Stimulated activated memory B cell treated with anti-CD40 and anti-IgM and Interleukin-4, amounts not matched to agents 10 μg/mL and 1 μg/mL and 100 μg/mL, for 72 hours (primary cell): ENCODE measurements at places on chromosomes 11 and 22.
A peak's percentile ranks its signal among the peaks of the same experiment; 100 is the strongest.

- no peak for ATAC-seq
These were observed 19.4 kb upstream of the GSTP1 start for GRCh38 chr11:67564230-67564629.

DNA sequence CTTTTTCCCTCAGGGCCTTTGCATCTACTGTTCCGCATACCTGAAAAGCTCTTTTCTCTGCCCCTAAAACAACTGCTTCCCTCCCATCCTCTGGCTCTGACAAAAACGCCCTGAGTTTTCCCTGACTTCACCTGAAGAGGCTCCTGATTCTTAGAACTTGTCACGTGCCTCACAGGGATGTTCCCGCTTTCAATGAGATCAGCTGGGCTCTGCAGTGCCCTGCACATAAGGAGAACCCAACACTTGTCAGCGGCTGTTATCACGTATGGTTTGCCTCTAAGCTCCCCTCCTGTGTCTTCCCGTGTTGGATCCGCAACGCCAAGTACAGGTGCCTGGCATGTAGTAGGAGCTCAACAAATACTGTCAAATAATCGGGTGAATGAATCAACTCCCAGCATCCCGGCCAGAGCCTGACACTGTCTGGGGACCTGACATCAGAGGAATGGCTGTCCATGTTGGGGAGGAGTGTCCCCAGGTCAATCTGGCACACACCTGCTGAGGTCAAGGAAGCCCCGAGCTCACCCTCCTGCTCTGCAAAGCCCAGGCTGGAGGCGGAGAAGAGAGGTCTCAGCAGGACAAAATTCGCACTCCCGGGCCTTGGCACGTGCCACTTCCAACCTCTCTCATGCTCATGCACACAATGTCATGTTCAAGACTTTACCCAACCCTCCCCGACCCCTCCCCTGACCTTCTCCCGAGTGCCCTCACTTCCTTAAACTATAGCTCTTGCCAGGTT, 4.2 kb upstream of the GRK2 start:
- no peak for ATAC-seq

DNA sequence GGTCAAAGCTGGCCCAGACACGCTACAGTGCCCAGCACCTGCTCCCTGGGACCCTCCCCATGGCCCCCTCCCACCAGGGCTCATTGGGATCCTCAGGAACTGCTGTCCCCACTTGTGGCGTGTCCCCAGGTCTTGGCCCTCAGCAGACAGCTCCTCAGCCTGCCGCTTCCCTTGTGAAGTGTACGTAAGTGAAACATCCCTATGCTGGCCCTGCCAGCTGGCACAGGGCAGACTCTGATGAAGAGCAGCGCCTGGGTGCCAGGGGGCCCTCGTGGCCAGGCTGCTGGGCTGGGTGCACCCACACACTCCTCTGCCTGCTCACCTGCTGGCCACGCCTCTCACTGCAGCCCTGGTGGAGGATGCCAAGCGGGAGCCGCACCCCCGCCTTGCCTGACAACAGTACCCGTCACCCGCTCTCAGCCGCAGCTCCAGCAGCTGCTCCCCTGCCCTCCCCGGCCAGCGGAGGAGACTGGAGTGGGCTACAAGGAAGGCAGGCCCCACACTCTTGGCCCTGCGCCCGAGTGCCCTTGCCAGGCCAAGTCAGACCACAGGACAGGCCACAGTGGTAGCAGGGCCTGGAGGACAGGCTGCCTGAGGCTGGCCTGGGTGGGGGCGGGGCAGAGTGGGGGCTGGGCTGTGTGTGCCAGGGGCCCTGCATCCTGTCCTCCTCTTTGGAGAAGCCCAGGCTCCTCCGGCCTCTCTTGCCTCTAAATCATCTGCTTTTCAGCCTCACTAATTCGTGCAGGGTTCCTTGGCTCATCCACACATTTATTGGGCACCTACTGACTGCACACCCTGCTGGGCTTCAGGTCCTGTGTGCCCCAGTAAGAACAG, 39.5 kb downstream of the IGF2 start:
- ATAC-seq = no peak

GRCh38 chr11:43498561-43498960, 139.8 kb downstream of the TTC17 start:
- ATAC-seq = no peak

DNA sequence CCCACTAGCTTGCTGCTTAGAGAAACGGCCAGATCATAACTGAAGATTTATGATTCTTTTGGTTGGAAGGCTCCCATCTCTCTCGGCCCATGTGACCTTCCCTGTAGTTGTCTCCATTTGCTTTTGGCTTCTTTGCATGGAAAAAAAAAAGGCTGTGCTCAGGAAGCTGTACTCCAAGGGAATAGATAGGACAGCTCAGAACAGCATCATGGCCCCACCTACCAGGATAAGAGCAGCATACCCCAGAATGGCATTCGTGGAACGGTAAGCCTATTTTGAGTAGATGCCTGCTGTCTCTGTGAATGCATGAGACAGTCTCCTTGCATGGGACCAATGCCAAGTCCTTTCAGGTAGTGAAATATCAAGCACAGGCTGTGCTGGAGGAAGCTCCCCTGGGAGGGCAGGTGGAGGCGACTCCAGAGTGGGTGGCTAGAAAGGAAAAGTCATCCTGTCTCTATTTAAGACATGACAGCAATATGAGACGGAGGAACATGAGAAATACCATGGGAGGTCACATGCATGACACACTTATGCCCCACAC, 94.1 kb upstream of the AMOTL1 start:
- ATAC-seq = no peak

- ATAC-seq = no peak
These were observed 2.6 kb upstream of the NAALADL1 start for GRCh38 chr11:65060913-65061408.

DNA sequence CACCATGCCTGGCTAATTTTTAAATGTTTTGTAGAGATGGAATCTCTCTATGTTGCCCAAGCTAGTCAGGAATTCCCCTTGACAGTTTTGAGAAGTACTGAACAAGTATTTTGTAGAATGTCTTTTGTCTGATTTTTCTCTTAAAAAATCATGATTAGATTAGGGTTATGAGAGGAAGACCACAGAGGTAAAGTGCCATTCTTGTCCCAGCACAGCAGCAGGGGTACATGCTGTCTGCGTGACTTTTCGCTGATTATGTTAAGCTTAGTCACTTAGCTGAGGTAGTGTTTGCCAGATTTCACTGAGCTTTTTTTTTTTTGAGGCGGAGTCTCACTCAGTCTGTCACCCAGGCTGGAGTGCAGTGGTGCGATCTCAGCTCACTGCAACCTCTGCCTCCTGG, 13.6 kb upstream of the NUP160 start:
- peak; percentile 63 for ATAC-seq

DNA sequence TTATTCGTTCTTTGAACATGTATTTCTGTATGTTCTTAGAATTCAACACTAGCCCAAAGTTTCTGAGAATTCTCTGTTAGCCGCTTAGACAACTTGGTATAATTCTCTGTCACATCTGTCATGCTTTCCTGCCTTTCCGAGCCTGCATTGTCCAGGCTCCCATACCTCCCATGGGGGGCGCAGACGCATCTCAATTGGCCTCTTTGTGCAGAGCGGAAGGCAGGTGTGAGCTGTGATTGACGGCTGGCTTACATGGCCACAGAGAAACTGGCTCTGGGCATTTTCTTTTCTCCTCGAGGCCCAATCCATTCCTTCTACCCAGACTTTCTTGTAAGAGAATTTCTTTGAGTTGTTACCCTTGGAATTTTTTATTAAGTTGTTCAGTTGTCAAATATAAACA, 132.7 kb upstream of the SESN3 start:
- ATAC-seq = no peak

- ATAC-seq = peak; percentile 67
These were observed 3.2 kb upstream of the RTN4RL2 start for GRCh38 chr11:57456960-57457642.

- ATAC-seq = no peak
These were observed 18.0 kb upstream of the CABP2 start for GRCh38 chr11:67541198-67541597.

DNA sequence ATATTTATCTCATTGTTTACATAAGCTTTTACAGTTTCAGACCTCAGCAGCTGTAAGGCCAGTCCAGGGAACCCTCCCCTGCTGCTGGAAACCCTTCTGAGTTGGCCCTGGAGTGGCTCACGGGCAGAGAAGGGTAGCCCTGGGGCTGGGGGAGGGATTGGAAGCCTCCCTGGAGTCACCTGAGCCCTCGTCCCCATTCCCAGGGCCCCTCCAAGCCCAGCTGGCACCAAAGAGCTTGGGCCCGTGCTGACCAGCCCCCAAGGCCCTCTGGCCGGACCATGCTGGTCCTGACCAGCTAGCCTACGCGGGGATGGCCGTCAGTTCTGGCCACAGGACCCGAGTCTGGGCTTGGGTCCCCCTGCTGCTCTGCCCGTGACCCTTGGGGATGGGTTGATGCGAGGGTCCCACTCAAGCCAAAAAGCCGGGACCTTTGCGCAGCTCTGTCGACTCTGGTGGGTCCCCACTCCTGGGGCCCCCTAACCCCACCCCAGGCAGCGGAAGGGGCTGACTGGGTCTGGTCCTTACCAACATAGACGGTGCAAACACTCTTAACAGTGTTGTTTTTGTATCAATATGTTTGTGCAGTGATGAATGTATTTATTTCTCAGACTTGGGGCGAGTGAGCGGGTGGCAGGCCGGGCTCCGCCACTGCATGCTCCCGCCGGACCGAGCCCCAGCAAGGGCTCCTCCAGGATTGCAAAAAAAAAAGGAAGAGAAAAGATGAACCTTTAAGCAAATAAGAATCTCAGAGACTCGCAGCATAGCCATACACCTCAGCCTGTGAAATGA, 17.5 kb upstream of the TMEM191C start:
- no peak for ATAC-seq
